Activated CD4-positive, alpha-beta T cell treated with anti-CD3 and anti-CD28 coated beads for 1 hour (primary cell): ENCODE measurements at places on chromosomes 6 and 20.

GRCh38 chr6:139060332-139060731 is 31.8 kb downstream of the ABRACL start:
- no peak for DNase-seq

DNA sequence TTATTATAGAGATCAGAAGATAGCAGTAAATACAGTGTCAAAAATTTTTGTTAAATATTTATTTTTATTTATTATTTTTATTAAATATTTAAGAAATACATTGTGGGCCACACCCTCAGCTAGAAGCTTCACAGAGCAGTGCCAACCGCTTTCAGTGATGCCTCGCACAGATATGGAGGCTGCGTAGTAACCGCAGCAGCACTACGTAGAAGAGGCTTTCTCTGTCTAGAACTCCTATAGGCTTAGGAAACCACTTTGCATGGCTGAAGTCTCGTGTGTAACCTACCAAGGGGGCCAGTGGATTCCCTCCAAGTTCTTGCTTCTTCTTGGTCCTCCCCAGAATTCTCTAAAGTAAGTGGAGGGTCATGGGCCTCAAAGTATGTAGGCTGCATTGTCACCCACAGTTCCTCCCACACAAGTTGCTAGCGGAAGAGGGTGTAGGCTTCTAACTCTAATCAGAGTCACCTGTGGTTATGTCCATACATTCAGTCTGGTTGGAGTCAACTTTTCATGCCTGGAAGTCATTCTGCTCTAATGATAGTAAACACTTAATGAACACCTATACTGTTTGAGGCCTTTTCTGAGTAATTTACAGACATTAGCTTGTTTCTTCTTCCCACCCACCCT is 285.6 kb downstream of the CDKAL1 start:
- DNase-seq, result no peak

- no peak for DNase-seq
Measured at GRCh38 chr20:23047738-23048214, 1.7 kb downstream of the THBD start.

GRCh38 chr6:126156973-126157372 is 170.6 kb downstream of the TRMT11 start:
- no peak for DNase-seq

DNA sequence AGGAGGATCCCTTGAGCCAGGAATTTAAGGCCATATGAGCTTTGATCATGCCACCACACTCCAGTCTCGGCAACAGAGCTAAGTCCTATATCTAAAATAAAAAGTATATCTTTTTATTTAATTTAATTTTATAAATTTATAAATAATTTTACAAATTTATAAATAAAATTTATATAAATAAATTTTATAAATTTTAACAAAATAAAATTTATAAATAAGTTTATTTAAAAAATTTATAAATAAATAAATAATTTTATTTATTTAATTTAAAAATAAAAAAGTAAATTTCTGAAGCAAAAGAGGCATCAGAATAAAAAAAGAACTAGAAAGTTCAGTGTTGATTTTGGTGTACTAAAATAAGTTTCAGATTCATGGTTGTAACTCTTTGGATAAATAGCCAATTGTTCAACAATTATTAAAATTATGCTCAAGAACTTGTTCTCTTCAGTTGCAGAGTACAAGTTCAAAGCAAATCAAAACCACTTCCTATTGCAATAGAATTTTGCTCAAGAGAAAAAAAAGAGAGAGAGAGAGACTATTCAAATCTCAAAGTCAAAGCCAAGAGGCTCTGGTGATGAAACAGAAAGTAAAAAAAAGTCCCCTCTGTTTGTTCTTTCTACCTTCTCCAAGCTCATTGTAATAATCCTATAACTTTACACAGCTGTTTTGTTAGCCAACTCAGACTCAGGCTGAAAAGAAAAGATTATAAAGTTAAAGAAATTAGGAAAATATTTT is 547.5 kb upstream of the ADGRB3 start:
- no peak for DNase-seq

- no peak for DNase-seq
Measured at GRCh38 chr6:15366003-15366535, 120.2 kb downstream of the JARID2 start.

GRCh38 chr6:166228839-166229528 is 61.3 kb upstream of the TBXT start:
- DNase-seq, result no peak

DNA sequence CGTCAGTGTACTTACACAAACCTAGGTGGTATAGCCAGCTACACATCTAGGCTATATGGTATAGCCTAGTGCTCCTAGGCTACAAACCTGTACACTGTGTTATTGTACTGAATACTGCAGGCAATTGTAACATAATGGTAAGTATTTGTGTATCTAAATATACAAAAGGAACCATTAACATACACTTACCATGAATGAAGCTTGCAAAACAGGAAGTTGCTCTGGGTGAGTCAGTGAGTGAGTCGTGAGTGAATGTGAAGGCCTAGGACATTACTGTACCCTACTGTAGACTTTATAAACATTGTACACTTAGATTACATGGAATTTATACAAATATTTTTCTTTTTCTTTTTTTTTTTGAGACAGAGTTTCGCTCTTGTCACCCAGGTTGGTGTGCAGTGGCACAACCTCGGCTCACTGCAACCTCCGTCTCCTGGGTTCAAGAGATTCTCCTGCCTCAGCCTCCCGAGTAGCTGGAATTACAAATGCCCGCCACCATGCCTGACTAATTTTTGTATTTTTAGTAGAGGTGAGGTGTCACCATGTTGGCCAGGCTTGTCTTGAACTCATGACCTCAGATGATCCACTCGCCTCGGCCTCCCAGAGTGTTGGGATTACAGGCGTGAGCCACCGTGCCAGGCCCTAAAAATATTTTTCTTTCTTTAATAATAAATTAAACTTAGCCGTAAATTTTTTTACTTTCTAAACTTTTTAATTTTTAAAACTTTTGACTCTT is 15.4 kb upstream of the KIAA1755 start:
- DNase-seq, result no peak

GRCh38 chr20:20095114-20095872 is 43.0 kb downstream of the CFAP61 start:
- no peak for DNase-seq

DNA sequence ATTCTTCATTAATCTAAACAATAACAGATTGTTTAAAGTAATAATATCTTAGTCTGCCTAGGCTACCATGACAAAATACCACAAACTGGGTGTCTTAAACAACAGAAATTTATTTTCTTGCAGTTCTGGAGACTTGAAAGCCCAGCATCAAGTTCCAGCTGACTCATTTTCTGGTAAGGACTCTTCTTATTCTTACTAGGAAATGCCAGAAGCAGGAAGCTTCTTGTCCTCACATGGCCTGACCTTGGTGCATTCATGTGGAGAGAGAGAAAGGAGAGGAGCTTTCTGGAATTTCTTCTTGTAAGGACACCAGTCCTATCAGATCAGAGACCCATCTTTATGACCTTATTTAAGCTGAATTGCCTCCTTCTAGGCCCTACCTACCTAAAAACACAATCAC is 110.5 kb downstream of the ANKRD60 start:
- DNase-seq, result no peak

GRCh38 chr20:31570021-31570463 is 35.0 kb upstream of the ID1 start:
- no peak for DNase-seq

DNA sequence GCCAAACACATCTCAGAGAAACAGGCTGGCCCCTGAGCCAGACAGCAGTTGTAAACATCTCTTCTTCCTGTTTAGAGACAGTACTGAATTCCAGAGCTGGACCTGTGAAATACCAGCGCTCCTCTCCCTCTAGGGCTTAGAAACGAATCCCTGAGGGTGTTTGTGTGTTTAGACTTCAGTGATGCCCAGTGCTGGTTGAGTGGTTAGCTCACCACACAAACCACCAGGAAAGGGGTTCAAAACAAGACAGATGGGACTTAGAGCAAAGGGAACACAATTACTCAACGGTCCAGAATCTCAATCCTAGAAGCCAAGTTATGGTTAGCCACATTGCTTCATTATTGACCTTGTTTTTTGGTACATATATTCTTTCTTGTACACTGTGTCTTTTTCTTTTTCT is 108.7 kb upstream of the TMEM170B start:
- no peak for DNase-seq
